Stimulated activated CD4-positive, alpha-beta T cell treated with anti-CD3 and anti-CD28 coated beads, TNF-alpha, amount 100 ng/mL, for 24 hours (primary cell): ENCODE measurements at places on chromosomes 13 and 19.

- DNase-seq, result no peak
Measured at GRCh38 chr13:74841123-74841522, 640.8 kb downstream of the TBC1D4 start.

GRCh38 chr13:79429309-79429708, 23.3 kb upstream of the RBM26 start:
- DNase-seq, result no peak

DNA sequence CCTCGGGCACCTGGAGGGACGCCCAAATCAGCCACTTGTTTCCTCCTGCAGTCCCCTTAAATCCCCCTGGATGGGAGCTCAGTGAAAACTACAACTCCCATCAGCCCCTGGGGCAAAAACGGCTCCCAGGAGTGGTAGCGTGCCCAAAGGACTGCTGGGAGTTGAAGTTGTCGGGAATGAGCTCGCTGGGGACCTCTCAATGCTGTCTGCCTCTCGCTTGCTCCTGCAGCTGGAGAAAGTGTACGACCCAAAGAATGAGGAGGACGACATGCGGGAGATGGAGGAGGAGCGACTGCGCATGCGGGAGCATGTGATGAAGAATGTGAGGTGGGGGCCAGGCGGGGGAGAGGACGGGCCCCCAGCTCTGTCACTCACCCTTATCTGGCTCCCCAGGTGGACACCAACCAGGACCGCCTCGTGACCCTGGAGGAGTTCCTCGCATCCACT, 14.7 kb upstream of the DHDH start:
- DNase-seq, result no peak

- no peak for DNase-seq
Measured at GRCh38 chr19:29255912-29256311, 43.0 kb upstream of the UQCRFS1 start.
